Fibroblast of skin of scalp (primary cell): ENCODE measurements at places on chromosomes 5 and 9.

- DNase-seq, result no peak
These were observed 295.5 kb upstream of the WWC1 start for GRCh38 chr5:167995844-167996425.

DNA sequence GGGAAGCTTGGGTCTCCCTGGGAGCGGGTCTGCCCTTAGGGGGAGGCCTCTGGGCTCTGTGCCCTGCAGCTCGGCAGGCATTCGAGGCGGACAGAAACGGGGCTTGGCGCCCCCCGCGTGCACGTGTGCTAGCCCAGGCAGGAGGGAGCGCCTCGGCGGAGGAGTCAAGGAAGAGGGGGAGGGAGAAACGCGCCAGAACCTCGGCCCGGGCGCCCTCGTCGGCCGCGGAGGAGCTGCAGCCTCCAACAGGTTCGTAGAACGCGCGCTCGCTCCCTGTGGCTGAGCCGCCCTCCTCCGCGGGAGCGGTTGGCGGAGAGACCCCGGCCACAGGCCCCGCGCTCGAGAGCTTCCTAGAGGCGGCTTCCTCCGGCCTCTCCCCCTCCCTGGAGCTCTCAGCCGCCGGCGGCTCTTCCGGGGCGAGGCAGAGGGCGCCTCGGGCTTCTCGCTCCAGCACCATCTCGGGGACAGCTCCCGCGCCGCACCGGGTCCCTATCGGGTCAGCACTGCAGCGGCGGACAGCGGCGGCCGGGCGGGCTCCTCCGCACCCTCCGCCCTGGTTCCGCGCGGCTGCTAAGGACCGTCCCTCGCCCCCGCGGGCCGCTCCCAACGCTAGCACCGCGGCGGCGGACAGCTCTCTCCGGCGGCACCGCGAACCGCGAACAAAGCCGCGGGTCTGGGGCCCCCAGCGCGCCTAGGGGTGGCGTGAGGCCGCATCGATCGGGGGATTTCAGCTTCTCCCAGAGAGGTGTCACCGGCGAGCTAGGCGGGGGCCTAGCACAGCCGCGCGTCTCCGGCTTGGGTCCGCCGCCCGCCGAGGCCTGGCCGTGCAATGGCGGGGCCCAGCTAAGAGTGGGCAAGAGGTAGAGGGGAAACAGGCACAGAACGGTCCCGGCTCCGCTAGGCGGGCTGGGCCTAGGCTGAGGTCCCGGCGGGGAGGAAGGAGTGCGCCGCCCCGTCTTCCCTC is 74.6 kb upstream of the CPLX2 start:
- DNase-seq, result peak; percentile 85

GRCh38 chr9:98378206-98378780 is 122.8 kb upstream of the TBC1D2 start:
- DNase-seq, result peak; percentile 64

GRCh38 chr9:134440636-134441226 is 114.5 kb downstream of the RXRA start:
- DNase-seq, result no peak

- DNase-seq, result no peak
These were observed 1.3 kb downstream of the FBXO38 start for GRCh38 chr5:148385094-148385493.

DNA sequence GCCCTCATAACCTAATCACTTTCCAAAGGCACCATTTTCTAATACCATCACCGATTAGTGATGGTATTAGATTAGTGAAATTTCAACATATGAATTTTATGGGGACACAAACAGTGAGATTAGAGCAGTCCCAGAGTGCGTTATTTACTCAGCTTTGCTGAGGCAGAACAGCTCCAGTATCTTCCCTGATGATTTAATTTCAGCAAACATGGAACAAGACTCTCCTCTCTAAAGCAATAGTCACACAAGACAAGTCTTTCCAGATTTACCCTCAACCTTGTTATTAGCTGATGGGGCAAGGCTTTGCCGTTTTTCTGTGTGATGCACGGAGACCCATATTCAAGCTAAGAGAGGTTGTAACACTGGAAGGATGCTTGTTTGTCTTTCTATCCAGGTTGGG is 333.4 kb downstream of the FBXL7 start:
- no peak for DNase-seq

GRCh38 chr5:55387865-55388264 is 80.1 kb downstream of the MTREX start:
- no peak for DNase-seq

DNA sequence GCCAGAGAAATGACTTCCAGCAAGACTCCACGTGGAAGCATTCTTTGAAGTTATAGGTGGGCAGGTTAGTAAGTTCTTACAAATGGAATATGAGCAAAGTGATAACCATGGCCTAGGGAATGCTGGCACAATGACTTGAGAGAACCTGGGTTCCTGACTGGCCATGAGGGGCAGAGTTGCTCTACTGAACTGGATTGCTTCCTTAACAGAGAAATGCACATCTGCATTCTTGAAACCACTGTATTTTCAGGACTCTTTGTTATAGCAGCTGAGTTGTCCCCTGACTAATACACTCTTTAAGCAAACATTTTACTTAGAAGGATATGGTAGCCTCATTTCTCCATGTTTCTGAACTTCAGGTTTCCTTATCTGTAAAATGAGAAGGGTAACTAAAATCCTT is 108.3 kb upstream of the GNA14 start:
- DNase-seq, result no peak

- DNase-seq, result peak; percentile 49
These were observed 3.2 kb upstream of the ACOT12 start for GRCh38 chr5:81397176-81397575.

GRCh38 chr9:32839013-32839885 is 55.9 kb downstream of the TMEM215 start:
- DNase-seq, result no peak

GRCh38 chr9:110146373-110146772 is 61.6 kb downstream of the C9orf152 start:
- no peak for DNase-seq

DNA sequence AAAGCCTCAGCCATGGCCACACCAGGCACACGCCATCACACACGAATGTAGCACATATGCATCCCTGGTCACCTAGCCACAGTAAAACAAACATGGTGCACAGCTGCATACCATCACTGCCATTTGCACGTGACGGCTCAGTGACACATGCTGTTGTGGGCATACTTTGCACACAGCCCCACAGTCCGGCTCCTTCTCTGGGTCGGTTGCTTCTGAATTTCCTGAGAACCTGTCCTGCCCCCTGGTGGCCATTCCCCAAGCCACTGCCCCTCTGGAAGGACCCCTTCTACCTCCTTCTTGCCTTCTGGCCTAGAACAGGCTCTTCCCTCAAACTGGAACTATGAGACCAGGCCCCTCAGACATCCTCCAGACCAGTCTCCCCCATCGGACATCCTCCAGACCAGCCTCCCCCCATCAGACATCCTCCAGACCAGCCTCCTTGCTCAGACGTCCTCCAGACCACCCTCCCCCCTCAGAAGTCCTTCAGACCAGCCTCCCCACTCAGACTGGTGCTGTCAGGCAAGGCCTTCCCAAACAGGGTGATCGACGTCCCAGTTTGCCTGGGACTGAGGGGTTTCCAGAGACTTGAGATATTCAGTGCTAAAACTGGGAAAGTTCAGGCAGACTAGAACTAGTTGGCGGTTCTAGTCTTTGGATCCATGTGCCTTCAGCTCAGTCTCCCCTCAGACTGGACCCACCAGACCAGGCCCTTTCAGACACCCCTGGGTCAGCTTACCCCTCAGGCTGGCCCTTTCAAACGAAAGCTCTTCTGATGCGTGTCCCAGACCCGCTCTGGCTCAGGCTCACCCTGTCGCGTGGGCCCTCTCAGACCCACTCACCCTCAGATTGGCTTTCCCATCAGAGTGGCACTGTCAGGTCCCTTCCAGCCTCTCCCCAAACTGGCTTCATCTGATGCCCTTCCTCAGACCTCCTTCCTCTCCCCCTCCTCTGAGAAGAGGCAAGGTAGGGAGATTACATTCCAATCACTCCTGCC is 24.3 kb upstream of the ENHO start:
- DNase-seq, result peak; percentile 74

DNA sequence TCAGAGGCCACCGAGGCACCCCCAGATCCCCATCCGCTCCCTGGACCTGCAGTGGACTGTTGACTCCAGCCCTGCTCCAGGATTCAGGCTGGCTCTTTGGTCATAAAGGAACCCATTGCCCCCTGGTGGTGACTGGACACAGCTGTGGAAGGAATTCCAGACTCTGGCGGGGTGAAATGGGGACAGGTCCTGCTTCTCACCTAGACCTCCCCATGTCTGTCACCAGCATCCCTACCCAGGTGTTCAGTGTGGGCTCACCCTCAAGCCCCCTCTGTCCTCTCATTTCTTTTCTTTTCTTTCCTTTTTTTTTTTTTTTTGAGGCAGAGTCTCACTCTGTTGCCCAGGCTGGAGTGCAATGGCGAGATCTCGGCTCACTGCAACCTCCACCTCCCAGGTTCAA is 25.5 kb upstream of the STXBP1 start:
- DNase-seq, result peak; percentile 82

DNA sequence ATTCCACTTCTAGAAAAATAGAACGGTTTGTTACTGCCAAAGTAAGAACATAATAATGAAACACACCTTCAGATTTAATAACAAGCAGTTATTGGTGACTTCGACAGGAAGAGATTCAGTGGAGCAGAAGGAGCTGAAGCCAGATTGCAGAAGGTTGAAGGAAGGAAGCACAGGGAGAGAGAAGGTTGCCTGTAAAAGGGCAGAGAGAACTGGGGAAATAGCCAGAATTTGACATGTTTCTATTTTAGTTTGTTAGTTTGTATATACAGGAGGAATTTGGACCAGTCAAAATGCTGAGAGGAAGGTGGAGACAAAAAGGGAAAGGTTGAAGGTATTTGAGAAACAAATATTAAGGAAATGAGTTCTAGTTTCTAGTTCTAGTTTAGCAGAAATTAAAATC is 269.2 kb upstream of the ELAVL2 start:
- no peak for DNase-seq

- no peak for DNase-seq
These were observed 76.7 kb downstream of the PDE4D start for GRCh38 chr5:59816654-59817300.

DNA sequence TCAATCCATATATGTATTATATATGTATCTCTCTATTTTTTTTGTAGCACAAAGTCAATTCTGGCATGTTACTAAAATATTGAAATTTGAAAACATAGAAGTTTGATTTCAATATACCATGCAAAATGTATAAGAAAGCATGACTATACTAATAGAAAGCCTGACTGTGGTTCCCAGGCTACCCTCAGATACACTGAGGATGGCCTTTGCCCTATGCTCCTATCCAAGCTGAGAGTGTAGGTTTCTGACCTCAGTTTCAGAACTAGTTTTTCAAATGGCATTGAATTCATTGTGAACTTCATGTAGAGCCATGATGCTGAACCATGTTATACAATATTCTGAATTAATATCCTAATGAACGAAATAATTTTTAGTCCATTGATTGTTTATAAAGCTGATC is 220.4 kb upstream of the IZUMO3 start:
- DNase-seq, result no peak

GRCh38 chr9:2904242-2904930 is 60.5 kb upstream of the PUM3 start:
- no peak for DNase-seq

DNA sequence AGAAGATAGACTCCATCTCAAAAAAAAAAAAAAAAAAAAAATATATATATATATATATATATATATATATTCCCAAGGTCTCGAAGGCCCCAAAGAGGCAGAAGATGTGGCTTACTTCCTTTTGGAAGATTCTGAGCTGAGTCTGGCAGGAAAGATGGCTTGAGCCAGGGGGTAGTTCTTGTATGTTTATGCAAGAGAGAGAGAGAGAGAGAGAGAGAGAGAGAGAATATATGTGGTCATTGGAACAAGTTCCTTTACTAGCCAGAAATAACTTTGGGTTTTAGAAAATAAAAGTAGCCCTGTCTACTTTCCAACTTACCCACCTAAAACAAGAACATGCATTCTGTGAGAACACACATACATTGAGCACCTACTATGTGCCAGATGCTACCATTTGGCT is 17.6 kb downstream of the NCS1 start:
- DNase-seq, result peak; percentile 90

DNA sequence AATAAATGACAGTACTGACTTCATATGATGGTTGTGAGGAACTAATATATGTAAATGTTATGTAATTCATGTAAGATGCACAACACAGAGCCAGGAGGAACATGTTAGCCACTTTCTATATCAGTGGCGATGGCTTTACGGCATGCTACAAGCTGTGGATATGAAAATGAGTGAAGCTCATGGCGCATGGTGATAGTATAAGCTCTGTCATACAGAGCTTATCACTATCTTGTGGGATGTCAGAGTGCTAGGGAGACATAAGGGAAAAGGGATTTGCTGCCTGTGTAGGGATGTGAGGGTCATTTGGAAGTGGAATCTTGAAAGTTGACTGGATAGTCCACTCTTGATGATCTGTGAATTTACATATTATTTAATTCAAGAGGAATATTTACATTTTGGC is 13.6 kb downstream of the CPEB4 start:
- no peak for DNase-seq

GRCh38 chr9:137276473-137277328 is 825 bp upstream of the TOR4A start:
- DNase-seq, result peak; percentile 46

DNA sequence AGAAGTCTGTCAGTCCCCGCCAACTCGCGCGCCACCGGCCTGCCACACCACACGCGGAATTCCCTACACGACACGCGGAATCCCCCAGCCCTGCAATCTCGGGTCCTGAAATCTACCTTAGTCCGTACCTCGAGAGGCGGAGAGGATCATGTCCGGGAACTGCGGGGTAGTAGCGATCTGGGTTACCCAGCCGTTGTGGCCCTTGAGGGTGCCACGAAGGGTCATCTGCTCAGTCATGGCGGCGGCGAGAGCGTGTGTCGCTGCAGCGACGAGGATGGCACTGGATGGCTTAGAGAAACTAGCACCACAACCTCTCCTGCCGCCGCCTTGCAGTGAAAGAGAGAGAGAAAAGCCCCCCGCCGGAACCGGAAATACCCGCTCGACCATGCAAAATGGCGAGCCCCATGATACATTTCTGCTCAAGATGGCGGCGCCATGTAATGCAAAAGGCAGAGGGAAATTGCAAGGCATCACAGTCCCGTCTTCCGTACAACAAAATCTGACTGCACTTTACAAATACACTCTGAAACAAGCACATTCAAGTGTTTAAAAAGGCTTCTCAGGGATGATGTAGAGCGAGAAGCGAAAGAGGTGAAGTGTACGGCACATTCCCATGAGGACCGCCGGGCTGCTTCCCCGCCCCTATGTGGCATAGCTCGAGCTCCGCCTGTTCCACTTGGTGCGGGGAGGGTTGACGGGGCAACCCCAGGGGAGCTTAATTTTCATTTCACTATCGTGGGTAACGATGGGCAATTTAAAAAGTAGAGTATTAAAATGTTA is at the start of gene RACK1:
RACK1 (minus strand) TSS at position 343 of the 780 bp plus-strand sequence; CDS start at position 237, 106 bp downstream.
- DNase-seq, result peak; percentile 93

- peak; percentile 35 for DNase-seq
These were observed 100.7 kb downstream of the GAS1 start for GRCh38 chr9:86846656-86847055.
